ENCODE measurements at places on chromosomes 16 and 17.

DNA sequence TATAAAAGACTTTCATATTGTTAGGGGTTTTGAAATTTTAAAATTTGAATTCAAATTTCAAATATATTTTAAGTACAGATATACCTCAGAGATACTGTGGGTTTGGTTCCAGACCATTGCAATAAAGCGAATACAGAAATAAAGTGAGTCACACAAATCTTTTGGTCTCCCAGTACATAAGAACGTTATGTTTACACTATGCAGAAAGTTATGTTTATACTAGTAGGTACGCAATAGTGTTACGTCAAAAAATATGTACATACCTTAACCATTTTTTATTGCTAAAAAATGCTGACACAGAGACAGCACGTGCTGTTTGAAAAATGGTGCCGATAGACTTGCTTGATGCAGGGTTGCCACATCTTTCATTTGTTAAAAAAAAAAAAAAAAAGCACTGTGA is 19.7 kb downstream of the NUP88 start:
- DNase-seq, result no peak

GRCh38 chr17:28724500-28725165 is 1.4 kb downstream of the TLCD1 start:
- no peak for DNase-seq

GRCh38 chr17:14746822-14747602 is 446.1 kb downstream of the HS3ST3B1 start:
- DNase-seq, result no peak

GRCh38 chr17:1620486-1620885 is 8.1 kb downstream of the SLC43A2 start:
- no peak for DNase-seq

- DNase-seq, result no peak
These were observed 22.7 kb downstream of the CYTH1 start for GRCh38 chr17:78759203-78759968.

Measured in GM19239 (cell line).